ENCODE measurements at places on chromosomes 6 and 20.

DNA sequence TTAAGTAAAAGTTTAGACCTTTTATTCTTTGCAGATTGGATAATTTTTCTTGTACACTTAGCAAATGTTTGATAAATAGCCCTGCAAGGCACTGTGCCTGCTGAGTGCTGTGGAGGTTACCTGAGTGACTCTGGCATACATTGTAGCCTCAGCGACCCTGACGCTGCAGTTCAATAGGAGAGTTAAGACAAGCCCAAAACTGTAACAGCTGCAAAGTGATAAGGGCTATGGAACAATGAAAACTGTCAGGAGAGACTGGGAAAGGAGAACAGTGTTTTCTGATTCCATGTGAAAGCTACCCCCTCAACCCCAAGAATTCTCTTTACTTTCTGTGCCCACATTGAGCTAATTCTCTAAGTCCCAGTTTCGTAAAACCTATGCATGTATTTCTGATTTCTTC lies 22.2 kb downstream of the HIVEP1 start:
- no peak for DNase-seq

- DNase-seq, result no peak
These were observed 46.8 kb downstream of the PYGB start for GRCh38 chr20:25294459-25295385.

GRCh38 chr6:3697609-3698008 lies 53.9 kb downstream of the PXDC1 start:
- no peak for DNase-seq

DNA sequence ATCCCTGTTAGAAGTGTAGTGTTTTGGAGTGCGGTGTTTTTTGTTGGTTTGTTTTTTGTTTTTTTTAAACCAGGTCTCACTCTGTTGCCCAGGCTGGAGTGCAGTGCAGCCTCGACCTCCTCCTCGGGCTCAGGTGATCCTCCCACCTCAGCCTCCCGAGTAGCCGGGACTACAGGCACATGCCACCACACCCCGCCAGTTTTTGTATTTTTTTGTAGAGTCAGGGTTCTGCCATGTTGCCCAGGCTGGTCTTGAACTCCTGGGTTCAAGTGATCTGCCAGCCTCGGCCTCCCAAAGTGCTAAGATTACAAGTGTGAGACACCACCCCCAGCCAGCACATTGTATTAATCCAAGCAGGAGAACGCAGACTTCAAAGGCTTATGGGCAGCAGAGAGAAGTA lies 1.3 kb upstream of the TOP1 start:
- DNase-seq, result no peak

DNA sequence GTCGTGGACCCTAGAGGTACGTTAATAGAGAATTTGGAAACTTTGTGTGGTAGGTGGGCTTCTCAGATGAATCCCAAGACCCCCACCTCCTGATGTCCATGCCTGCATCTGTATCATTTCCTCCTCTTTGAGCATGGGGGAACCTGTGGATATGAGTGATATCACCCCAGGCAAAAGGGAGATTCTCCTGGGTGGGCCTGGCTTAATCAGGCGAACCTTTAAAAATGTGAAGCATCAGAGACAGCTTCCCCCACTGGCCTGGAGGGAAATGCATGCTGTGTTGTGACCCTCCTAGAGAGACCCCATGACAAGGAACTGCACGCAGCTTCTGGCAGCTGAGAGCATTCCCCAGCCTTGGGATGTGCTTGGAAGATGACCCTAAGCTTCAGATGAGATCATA lies 180.9 kb downstream of the MBOAT1 start:
- no peak for DNase-seq

GRCh38 chr20:47489448-47489872 lies 12.2 kb upstream of the NCOA3 start:
- DNase-seq, result no peak

GRCh38 chr20:61531553-61532345 lies 279.7 kb downstream of the CDH4 start:
- no peak for DNase-seq

GRCh38 chr20:58064411-58065010 lies 163.9 kb downstream of the ANKRD60 start:
- no peak for DNase-seq

DNA sequence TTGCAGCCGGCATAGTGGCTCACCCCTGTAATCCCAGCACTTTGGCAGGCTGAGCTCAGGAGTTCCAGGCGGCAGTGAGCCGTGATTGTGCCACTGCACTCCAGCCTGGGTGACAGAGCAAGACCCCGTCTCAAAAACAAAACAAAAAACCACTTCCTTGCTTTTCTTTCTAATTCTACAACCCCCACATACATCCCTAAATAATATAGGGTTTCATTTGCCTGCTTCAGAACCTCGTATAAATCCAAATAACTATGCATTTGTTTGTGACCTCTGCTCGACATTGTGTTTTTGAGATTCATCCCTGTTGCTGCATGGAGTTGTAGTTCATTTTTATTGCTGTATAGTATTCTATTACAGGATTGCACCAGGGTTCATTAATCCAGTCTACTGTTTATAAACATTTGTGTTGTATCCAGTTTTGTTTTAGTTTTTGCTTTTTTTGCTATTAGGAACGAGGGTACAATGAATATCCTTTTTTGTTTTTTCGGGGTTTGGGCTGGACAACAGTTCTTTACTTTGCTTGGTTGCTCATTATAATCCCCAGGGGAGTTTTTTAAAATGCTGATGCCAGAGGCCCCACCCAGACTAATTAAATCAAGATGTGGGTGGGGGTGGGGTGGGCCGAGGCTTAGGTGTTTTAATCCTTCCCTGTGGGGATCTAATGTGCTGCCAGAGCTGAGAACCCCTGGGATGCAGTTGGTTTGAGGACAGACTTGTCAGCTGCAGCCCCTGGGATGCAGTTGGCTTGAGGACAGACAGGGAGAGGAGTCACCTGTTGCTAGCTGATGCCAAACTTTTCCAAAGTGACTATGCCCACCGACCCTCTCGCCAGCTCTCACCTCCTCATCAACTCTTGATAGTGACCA lies 2.4 kb upstream of the SNAI1 start:
- no peak for DNase-seq

- DNase-seq, result no peak
These were observed 13.6 kb upstream of the SASH1 start for GRCh38 chr6:148328876-148329555.
